ENCODE measurements at places on chromosomes 12 and 14. TPM values are rescaled to one million over a fixed set of nuclear protein-coding genes. Genes with fewer than 3 reads are reported as not detected.

ARF3 gene
- 97.9 TPM for total RNA-seq

DNA sequence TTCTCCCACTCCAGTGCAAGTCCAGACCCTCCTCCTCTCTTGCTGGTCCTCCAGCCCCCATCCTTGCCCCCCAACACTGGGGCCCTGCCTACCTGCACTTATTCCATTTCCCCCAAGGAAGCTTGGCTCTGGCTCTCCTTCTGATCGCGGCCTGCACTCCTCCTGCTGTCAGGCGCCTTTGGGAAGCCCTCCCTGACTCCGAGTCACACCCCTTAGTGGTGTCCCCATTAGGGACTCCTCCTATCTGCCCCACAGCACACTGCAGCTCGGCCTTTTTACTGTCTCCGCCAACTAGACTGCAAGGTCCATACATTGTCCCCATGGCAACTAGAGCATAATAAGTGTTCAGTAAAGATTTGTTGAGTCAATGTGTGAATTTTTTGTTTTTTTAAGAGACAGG is 32.9 kb downstream of the FIGNL2 start:
- no peak for DNase-seq
- no peak overlapping the region for H3K4me3 ChIP-seq
- H3K36me3 ChIP-seq = no peaks in the 10 kb centered on the region

DNA sequence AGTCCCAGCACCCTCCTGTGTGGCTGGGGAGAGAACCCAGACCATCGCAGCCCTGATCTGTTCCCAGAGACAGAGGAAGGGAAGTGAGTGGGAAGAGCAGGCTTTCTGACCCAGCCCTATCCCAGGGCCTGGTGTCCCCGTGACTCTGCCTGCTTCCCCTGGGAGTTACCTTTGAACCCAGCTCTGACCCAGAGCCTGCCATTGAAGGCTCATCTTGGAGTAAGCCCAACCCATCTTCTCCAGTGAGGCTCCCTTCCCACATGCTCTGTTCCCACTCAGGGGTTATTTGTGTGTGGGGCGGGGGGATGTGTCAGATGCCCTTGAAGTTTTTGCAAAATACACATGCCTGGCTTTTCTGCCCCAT is 6.0 kb downstream of the TMEM63C start:
- H3K4me1 ChIP-seq = no peaks in the 10 kb centered on the region
- peaks cover 2% of the 10 kb centered on the region for H3K27me3 ChIP-seq
- no peak overlapping the region for H3K27ac ChIP-seq
- no peaks in the 10 kb centered on the region for H3K36me3 ChIP-seq
- DNase-seq = no peak
- H3K4me3 ChIP-seq = no peak overlapping the region

DNA sequence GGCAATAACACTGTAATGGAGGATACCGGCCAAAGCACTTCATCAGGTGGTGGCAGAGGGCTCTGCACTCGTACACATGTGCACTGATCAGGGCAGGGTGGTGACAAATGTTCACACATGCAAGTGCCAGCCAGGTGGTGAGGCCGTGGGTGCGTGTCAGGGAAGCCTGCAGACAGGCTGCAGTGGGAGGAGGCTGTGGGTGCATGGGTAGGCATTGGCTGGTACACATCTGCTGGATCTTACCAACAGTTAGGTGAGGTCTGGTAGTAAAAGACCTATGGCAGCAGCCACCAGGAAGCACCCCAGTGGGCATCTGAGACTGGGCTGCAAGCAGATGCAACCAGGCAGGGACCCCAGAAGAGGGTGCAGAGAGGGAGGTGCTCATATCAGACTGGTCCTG is 65.3 kb downstream of the PDE6H start:
- no peak overlapping the region for H3K27ac ChIP-seq
- H3K27me3 ChIP-seq = no peaks in the 10 kb centered on the region
- no peaks in the 10 kb centered on the region for H3K4me1 ChIP-seq
- H3K4me3 ChIP-seq = no peak overlapping the region

C12orf54 gene
- not detected for total RNA-seq

DNA sequence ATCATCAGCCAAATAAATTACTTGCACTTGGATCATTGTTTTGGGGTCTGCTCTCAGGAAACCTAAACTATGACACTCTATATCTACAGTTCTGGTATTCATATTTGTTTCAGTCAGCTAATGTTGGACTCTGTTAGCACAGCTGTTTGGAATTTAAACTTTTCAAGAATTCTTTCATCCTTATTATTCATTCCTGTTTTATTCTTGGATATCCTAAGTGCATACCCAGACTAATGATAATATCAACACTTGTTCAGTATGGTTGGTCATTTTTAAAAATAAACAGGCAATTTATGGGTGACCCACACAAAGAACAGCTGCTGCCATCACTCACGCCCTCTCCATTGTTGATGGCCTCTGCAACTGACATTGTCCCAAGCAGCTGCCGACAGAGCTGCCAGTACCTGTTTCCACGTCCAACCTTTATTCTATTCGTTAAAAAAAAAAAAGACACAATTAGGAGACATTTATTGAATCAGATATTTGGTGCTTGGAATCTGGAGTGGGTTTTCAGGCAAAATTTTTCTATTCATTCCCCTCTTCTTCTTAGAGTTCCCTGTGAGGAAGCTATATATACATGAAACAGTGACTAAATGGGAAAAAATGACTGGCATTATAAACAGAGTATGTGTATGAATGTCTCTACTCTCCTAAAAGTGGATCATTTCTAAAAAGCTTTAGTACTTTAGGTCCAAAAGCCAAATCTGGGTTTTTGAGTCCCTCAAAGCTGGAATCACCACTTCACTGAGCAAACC is 252.1 kb upstream of the NAV3 start:
- DNase-seq = no peak
- H3K36me3 ChIP-seq = no peaks in the 10 kb centered on the region
- no peaks in the 10 kb centered on the region for H3K4me1 ChIP-seq
- no peak overlapping the region for H3K4me3 ChIP-seq

DNA sequence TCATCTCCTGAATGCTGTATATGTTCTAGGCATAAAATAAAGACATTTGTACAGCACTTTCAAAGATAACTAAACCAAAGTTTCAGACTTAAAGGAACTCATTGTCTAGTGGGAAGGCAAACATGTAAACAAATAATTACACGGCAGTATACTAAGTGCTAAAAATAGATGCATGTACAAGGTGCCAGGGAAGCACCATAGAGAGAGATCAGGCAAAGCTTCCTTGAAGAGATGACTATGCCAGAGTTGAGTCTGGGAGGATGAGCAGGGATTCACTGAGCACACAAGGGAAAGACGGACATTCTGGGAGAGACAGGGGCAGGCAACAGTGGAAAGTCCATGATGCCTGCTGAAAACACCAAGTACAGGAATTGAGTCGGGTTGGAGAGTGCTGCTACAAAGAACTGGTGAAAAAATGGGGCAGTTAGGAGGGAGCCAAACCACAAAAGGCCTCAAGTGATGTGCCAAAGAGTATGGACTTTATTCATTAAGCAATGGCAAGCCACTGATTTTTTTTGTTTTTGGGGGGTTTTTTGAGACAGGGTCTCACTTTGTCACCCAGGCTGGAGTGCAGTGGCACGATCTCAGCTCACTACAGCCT is 26.8 kb downstream of the ANKS1B start:
- no peak for DNase-seq
- H3K4me3 ChIP-seq = no peak overlapping the region
- no peak overlapping the region for H3K27ac ChIP-seq
- no peaks in the 10 kb centered on the region for H3K4me1 ChIP-seq

GRCh38 chr12:54352022-54352531 is 12.2 kb downstream of the GPR84 start:
- peak overlapping the region; percentile 8 for H3K4me3 ChIP-seq
- DNase-seq = peak; percentile 75
- H3K27ac ChIP-seq = peak overlapping the region; percentile 61
- no peaks in the 10 kb centered on the region for H3K27me3 ChIP-seq
- H3K4me1 ChIP-seq = peaks cover 51% of the 10 kb centered on the region
- H3K36me3 ChIP-seq = peaks cover 44% of the 10 kb centered on the region

DNA sequence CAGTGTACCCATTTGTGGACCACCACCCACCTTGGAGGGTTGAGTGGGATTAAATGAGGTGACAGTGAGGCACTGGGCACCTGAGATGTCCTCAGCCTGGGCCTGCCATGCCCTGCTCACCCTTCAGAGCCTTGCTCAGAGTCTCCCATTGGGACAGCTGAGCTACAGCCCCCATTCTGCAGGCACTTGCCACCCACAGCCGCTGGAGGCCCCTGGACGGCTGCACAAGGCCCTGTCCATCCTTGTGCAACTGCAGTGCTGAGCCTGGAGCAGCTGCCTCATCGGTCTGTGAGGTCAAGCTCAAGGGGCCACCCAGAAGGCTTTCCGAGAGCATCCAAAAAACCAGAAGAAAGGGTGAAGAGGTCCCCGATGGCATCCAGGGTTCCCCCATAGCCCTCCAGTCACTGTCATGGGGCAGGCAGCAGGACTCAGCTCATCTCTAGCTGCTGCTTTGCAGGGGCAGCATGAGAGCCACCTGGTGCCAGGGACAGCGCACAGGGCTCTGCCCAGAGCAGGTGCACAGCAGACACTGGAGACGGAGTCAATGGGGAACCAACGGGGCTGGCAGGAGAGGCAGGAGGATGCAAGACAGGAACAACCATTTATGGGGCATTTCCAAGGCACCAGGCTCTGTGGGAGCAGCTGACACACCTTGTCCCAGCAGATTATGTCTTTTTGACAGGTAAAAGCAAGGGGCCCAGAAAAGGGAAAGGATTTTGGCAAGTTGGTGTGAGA is 84.6 kb downstream of the ARL6IP4 start:
- peak overlapping the region; percentile 27 for H3K27ac ChIP-seq
- peak; percentile 57 for DNase-seq
- H3K27me3 ChIP-seq = no peaks in the 10 kb centered on the region
- H3K4me1 ChIP-seq = peaks cover 76% of the 10 kb centered on the region

PAH gene
- total RNA-seq = not detected

DNA sequence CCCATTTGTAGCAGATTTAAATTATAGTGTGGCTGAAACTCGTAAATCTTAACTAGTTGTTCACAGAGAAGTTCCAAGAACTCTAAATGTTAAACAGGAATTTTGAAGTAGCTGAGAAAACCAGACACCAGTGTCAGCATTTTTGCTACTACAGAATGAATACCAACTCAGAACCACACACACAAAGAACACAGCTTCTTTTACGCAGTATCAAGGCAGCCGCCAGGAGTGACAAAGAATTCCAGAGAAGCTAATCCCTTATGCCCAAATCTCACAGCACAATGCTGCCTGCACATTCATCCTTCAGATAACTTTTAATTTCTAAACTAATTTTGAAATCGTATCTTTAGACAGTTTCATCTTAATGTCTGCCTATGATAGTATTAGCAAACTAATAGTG is 37.4 kb downstream of the SLC6A15 start:
- H3K27me3 ChIP-seq = no peaks in the 10 kb centered on the region
- DNase-seq = no peak
- H3K36me3 ChIP-seq = no peaks in the 10 kb centered on the region

DNA sequence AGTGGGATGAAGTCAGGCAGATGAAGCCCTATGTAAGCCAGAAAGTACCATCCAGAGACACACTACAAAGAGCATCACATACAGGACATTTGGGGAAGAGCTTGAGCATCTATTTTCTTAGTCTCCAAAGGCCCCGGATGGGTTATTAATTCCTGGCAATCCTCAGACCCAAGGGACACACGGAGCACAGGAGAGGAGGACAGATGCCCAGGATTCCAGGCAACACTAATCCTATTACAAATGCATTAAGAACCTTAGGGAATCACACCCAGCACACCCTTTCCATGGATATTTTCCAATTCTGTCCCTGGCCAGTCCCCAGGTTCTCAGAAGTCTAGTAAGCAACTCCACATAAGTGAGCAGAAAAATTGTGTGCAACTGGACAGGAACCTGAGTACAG is 65.9 kb downstream of the CMKLR1 start:
- no peak overlapping the region for H3K27ac ChIP-seq
- no peaks in the 10 kb centered on the region for H3K4me1 ChIP-seq
- no peak for DNase-seq
- no peaks in the 10 kb centered on the region for H3K27me3 ChIP-seq

DNA sequence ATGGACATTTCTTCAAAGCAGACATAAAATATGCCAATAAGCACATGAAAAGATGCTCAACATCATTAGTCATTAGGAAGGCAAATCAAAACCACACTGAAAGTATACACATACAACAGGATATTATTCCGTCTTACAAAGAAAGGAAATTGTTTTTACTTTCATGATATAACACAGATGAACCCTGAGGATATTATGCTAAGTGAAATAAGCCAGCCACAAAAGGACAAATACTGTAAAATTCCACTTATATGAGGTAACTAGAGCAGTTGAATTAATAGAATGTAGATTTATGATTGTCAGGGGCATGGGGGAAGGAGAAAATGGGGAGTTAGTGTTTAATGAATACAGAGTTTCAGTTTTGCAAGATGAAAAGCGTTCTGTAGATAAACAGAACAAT is 4.2 kb downstream of the ACYP1 start:
- H3K36me3 ChIP-seq = no peaks in the 10 kb centered on the region
- peaks cover 15% of the 10 kb centered on the region for H3K4me1 ChIP-seq
- H3K4me3 ChIP-seq = no peak overlapping the region

GRCh38 chr12:76976777-76977382 is 88.5 kb downstream of the E2F7 start:
- DNase-seq = no peak
- no peaks in the 10 kb centered on the region for H3K36me3 ChIP-seq
- no peaks in the 10 kb centered on the region for H3K27me3 ChIP-seq

KRT8 gene
- total RNA-seq = 1,458 TPM

TBX5 gene
- total RNA-seq = 13.8 TPM

- no peaks in the 10 kb centered on the region for H3K4me1 ChIP-seq
- no peak overlapping the region for H3K27ac ChIP-seq
- no peaks in the 10 kb centered on the region for H3K27me3 ChIP-seq
- H3K36me3 ChIP-seq = no peaks in the 10 kb centered on the region
Measured at GRCh38 chr12:21945002-21945401, 3.8 kb upstream of the ABCC9 start.

GRCh38 chr12:19223695-19224094 is 94.2 kb downstream of the PLEKHA5 start:
- no peak overlapping the region for H3K4me3 ChIP-seq
- no peaks in the 10 kb centered on the region for H3K27me3 ChIP-seq
- H3K36me3 ChIP-seq = no peaks in the 10 kb centered on the region
- no peak overlapping the region for H3K27ac ChIP-seq

NEUROD4 gene
- total RNA-seq = not detected

DNA sequence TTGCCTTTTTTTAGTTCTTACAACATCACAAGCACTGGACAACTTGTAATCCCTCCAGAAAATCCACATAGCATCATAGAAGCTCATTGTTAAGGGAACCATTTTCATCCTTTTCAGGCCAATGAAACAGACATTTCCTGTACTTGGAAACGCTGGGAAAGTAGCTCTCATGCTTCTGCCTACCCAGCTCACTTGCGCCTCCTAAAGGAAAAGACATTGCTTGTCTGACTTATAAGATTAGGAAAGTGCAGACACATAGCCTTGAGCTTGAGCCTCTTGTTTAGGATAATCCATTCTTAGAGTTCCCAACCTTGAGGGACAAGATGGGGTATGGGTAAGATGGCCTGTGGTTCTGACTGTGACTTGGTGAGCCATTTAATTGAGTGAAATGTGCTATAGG is 589.5 kb downstream of the NOVA1 start:
- H3K4me3 ChIP-seq = no peak overlapping the region
- H3K27me3 ChIP-seq = no peaks in the 10 kb centered on the region
- no peaks in the 10 kb centered on the region for H3K36me3 ChIP-seq
- no peaks in the 10 kb centered on the region for H3K4me1 ChIP-seq

Data from upper lobe of left lung (tissue), 6 donors.